Right atrium auricular region (tissue), 2 donors: ENCODE measurements at places on chromosomes 13 and 19.
A peak's percentile ranks its signal among the peaks of the same experiment; 100 is the strongest.

DNA sequence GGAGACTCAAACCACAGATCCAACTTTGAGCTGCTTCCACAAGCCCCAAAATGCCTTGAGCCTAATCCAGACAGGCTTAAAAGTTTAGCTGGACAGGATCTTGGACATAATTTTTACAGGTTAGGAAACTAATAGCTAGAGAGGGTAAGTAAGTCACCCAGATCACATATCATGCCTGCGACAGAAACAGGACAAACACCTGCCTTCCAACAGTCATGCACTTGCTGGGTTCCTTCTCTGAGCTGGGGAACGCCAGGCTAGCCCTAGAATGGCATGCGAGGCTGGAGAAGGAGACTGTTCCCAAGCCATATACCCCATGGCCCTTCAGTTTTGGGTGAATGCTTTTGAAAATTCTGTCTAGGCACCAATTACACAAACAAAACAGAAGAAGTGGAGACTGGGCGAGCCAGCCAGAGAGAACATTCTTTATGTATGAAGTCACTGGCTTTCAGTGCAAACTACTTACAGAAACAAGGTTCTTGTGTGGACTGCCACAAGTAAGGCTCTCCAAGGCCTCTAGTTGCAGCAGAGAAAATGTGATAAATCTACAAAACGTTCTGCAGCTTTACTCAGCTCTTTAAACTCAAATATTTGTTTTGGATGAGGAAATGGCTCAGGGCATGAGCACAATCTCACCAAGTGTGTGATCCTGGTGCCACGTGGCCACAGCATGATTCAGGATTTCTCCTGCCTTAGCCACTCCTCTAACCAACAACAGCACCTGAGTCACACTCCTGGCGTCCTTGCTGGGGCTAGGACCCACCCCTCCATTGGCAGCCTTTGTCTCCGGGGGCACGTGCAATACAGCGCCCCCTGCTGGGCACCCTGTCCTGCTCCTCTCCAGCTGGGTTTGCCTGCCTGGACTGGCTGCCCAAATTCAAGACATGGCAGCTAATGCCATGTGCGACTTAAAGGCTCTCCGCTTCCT, 73.4 kb upstream of the UBL3 start:
- peak; percentile 89 for DNase-seq

GRCh38 chr13:65330691-65331090, 1899.4 kb downstream of the PCDH9 start:
- no peak for DNase-seq

DNA sequence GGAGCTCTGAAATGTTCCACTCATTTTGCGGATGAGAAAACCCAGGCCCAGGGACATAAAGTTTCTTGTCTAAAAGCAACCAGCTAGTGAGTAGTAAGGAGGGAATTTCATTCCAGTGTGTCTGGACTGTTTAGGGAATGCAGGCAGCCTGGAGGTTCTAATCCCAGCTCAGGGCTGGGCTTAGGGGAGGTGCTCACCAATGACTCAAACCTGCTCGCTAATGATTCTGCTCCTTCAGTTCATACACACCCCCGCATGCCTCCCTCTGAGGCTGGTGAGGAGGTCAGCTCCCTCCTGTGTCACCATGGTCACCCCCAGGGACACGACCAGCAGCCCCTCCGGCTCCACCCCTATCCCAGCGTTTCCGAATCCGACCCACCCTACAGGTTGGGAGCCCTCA, 34.6 kb downstream of the CYP4F2 start:
- DNase-seq = no peak

- DNase-seq = no peak
Observed at GRCh38 chr13:98992355-98992754, 14.5 kb upstream of the DOCK9 start.

- no peak for DNase-seq
Observed at GRCh38 chr19:50626795-50627194, 12.9 kb downstream of the SYT3 start.

GRCh38 chr19:12983091-12983490, 12.2 kb upstream of the NFIX start:
- no peak for DNase-seq

- no peak for DNase-seq
Observed at GRCh38 chr13:75581874-75582640, 32.5 kb downstream of the UCHL3 start.

GRCh38 chr13:53012707-53013106, 15.9 kb upstream of the OLFM4 start:
- DNase-seq = no peak
